LNCaP clone FGC (cell line): ENCODE measurements at places on chromosomes 7 and 10.
A peak's percentile ranks its signal among the peaks of the same experiment; 100 is the strongest.

- no peak for DNase-seq
Observed at GRCh38 chr7:47485640-47486435, 96.1 kb downstream of the TNS3 start.

GRCh38 chr7:39845006-39845405, 105.0 kb upstream of the CDK13 start:
- DNase-seq: no peak

DNA sequence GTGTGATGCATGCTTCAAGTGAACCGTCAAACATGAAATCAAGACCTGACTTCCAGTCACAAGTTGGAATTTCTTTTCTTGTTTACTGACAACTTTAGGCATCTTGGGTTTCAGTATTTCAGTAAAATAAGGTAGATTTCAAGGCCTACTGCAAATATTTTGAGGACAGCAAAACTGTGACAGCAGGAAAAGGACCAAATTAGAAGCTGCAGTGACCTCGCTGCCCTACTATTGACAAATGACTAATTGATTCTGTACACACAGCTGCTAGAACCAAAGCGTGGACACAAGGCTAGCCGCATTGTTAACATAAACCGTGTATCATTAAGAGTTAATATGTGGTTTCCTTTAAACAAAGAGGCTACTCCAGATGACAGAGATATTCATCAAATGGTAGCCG, 105.7 kb upstream of the SEC61G start:
- DNase-seq: peak; percentile 4

- DNase-seq: no peak
Observed at GRCh38 chr10:27413831-27414348, 90.2 kb upstream of the RAB18 start.
